ENCODE measurements at places on chromosomes 5 and 9. TPM values are rescaled to one million over a fixed set of nuclear protein-coding genes. Genes with fewer than 3 reads are reported as not detected.

- H3K4me3 ChIP-seq, result no peak overlapping the region
- no peaks in the 10 kb centered on the region for H3K36me3 ChIP-seq
- no peak overlapping the region for H3K27ac ChIP-seq
- DNase-seq, result no peak
Observed at GRCh38 chr9:99814359-99814758, 7.3 kb upstream of the NR4A3 start.

DNA sequence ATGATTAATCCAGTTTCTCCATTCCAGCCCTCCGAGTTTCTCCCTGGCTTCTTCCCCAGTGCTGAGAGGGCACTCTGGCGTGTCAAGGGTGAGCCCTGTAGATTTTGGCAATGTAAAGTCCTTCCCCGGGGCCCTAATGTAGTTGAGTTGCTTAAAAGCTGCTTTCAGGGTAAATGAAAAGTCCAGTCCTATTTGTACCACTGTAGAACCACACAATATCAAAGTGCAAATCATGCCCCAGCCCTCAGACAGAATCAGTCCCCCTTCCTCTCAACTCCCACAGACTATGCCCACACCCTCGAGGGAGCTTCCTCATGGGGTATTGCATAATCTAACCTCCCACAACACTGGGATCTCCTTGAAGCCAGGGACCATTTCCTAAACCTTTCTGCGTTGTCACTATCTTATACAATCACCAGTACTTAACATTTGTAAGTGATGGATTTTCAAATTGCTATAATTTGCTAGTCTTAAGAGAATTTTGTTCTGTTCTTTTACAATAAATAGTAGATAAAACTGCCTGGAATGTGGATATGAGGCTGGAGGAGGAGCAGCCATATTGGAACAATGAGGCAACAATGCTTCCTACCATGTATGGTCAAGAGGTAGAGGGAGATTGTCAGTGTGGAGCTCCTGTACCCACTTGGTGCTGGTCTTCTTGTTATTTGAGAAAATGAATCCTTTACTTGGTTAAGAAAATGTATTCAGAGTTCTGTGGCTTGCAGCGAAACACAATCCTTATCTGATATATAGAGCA, 34.4 kb downstream of the ZNF366 start:
- no peaks in the 10 kb centered on the region for H3K36me3 ChIP-seq
- no peaks in the 10 kb centered on the region for H3K4me1 ChIP-seq
- H3K27ac ChIP-seq, result no peak overlapping the region
- no peaks in the 10 kb centered on the region for H3K27me3 ChIP-seq
- H3K4me3 ChIP-seq, result no peak overlapping the region
- no peak for DNase-seq

- DNase-seq, result no peak
- H3K27me3 ChIP-seq, result peaks cover 6% of the 10 kb centered on the region
- H3K27ac ChIP-seq, result peak overlapping the region; percentile 80
- H3K4me3 ChIP-seq, result no peak overlapping the region
- H3K4me1 ChIP-seq, result no peaks in the 10 kb centered on the region
- no peaks in the 10 kb centered on the region for H3K36me3 ChIP-seq
Observed at GRCh38 chr5:180130291-180130869, 58.8 kb upstream of the RNF130 start.

GRCh38 chr5:80933036-80933435, 27.1 kb upstream of the RASGRF2 start:
- H3K27me3 ChIP-seq, result no peaks in the 10 kb centered on the region
- H3K4me3 ChIP-seq, result no peak overlapping the region
- H3K36me3 ChIP-seq, result no peaks in the 10 kb centered on the region
- no peak for DNase-seq
- H3K27ac ChIP-seq, result no peak overlapping the region

DNA sequence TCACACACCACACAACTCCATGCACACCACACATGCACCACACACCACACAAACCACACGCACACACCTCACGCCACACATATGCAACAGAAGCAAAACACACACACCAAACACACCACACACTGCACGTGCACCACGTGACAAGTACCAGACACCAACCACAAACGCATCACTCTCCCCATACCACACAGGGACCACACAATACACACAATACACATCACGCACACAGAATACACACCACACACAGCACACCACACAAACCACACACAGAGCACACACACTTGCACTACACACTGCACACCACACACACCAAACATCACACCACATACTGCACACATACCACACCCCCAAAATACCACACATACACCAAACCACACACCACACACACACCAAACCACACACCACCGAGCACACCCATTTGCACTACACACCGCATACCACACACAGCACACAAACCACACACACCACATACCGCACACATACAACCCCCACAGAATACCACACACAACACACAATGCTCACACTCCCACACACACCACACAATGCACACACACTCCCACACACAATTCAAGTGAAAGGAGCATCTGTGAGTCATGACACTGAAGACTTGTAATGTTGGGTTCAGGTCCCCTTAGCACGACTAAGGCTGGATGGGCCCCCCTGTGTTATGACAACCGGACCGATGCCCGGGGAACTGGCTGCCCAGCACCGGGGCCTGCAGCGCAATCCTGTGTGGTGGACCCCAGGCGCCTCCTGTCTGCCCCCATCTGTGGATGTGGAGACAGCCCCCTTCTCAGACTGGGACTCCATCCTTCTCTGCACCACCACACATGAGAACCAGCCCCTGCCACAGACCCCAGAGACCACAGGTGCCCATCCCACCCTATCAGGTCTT, 6.0 kb upstream of the ZDHHC11 start:
- H3K4me1 ChIP-seq, result no peaks in the 10 kb centered on the region
- H3K4me3 ChIP-seq, result no peak overlapping the region
- no peaks in the 10 kb centered on the region for H3K36me3 ChIP-seq
- no peak for DNase-seq
- H3K27ac ChIP-seq, result no peak overlapping the region

DNA sequence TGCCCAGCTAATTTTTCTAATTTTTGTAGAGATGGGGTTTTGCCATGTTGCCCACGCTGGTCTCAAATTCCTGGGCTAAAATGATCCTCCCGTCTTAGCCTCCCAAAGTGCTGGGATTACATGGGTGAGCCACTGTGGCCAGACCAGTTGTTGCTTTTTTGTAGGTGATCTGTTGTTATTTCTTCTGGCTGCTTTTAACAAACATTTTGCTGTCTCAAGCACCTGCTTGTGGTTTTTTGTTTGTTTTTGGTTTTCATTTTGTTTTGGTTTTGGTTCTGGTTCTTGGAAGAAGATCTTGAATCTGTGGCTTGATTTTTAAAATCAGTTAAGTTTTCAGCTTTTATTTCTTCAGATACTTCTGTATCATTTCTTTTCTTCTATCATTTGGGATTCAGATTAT, 21.1 kb downstream of the ERCC6L2 start:
- no peak for DNase-seq
- H3K27ac ChIP-seq, result no peak overlapping the region
- H3K36me3 ChIP-seq, result no peaks in the 10 kb centered on the region

The SLC6A18 gene
- total RNA-seq, result not detected

- H3K4me3 ChIP-seq, result peak overlapping the region; percentile 92
- H3K36me3 ChIP-seq, result no peaks in the 10 kb centered on the region
- no peaks in the 10 kb centered on the region for H3K27me3 ChIP-seq
- H3K4me1 ChIP-seq, result peaks cover 84% of the 10 kb centered on the region
- DNase-seq, result peak; percentile 67
- peak overlapping the region; percentile 99 for H3K27ac ChIP-seq
Observed at GRCh38 chr9:127568971-127569885, 42.8 kb upstream of the STXBP1 start.

The C5orf52 gene
- not detected for total RNA-seq

DNA sequence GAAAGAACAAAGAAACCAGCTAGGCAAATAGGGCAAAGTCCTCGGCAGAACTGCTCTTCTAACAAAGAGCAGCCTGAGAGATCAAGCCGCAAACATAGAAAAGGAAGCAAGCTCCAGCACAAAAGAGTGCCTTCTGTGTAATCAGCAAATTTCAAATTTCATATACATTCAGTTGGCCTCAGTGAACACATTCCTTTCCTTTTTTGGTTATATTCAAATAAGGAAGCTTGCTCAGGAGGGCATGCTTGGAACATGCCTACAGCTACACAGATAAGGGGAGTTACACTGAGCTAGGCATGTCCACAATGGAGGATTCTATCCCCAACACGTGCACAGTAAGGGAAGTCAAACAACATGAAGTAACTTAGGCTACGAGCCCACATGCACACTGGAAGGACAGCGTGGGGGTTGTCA, 23.4 kb downstream of the IL33 start:
- H3K27ac ChIP-seq, result no peak overlapping the region
- DNase-seq, result no peak
- H3K36me3 ChIP-seq, result no peaks in the 10 kb centered on the region
- no peak overlapping the region for H3K4me3 ChIP-seq
- no peaks in the 10 kb centered on the region for H3K4me1 ChIP-seq
- no peaks in the 10 kb centered on the region for H3K27me3 ChIP-seq

The SURF1 gene
- total RNA-seq, result 43.3 TPM

The SELENOP gene
- total RNA-seq, result 808 TPM

The PCSK5 gene
- 32.7 TPM for total RNA-seq

DNA sequence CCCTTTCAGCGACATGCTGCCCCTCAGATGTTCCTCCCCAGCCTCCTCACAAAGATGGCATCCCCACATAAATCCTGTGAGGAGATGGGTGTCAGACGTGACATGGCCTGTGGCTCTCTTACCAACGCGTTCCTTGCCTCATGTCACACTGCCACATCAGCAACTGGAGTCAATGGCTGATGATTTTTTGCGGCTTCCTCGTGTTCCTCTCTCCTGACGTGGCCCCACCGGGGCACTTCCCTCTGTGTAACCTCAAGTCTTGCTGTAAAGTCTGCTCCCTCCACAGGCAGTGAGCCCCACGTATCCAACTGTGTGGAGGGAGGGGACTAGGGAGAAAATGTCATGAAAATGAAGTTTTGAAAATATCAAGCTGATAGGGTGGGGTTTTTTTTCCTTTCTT, 53.2 kb upstream of the SHISAL2B start:
- no peaks in the 10 kb centered on the region for H3K4me1 ChIP-seq
- H3K4me3 ChIP-seq, result no peak overlapping the region
- H3K27me3 ChIP-seq, result no peaks in the 10 kb centered on the region

The TOR1A gene
- 55.2 TPM for total RNA-seq

The C9orf50 gene
- total RNA-seq, result 1.6 TPM

DNA sequence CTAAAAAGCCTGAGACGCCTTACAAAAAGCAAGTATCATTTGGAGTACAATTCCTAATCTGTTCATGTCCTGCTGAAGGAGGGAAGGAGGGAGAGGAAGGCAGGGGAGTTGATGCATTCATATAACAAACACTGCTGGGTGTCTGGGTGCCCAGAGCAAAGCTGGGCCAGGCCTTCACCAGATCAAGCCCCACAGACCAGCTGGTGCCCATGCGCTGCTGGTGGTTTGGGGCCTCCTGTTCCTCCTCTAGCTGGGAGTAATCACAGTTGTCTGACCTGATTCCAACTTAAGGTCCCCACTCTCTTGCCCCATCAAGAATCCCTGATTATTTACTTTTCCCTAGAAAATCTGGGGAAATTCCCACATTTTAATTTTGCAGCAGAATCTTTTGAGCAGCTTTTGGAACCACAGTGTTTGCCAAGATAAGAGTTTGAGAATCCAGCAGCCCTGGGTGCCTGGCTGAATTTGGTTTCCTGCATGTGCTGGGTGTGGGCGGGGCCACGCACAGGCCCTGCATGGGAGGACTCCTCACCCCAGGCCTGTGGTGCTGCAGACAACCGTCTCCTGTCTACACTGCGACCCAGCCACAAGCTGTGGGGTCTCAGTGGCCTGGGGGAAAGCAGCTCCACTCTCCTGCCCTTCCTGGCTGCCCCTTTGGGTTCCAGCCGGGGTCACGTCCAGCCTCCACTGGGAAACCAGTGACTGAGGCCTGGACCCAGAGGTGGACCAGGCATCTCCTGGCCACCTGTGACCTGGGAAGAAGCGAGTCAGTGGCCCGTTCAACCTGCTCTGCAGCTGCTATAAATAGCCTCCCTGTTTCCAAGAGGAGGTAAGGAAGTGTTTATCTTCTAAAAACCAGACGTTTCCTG, 47.5 kb downstream of the NEURL1B start:
- H3K27ac ChIP-seq, result peak overlapping the region; percentile 11
- no peak overlapping the region for H3K4me3 ChIP-seq
- H3K4me1 ChIP-seq, result peaks cover 53% of the 10 kb centered on the region
- no peaks in the 10 kb centered on the region for H3K36me3 ChIP-seq
- H3K27me3 ChIP-seq, result no peaks in the 10 kb centered on the region

GRCh38 chr5:169094586-169095409, 206.1 kb downstream of the SLIT3 start:
- no peaks in the 10 kb centered on the region for H3K27me3 ChIP-seq
- no peak overlapping the region for H3K27ac ChIP-seq
- H3K4me3 ChIP-seq, result no peak overlapping the region
- no peak for DNase-seq
- H3K4me1 ChIP-seq, result no peaks in the 10 kb centered on the region
- H3K36me3 ChIP-seq, result no peaks in the 10 kb centered on the region

The FAM153A gene
- 6.1 TPM for total RNA-seq

DNA sequence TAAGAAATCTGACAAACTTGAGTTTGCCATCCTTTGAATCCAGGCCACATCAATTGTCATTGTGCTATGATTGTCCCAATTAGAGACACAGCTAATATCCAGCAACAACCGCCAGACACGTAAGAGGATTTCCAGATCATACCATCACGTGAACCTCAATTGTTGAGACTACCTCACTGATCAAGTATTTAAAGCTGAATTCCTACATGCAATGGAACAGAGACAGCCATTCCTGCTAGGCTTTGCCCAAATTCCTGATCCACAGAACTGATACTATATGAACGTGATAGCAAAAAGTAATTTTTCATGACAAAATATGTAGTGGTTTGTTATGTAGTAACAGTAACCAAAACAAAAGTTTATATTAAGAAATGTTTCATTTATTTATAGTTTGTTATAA, 657.7 kb downstream of the PRR16 start:
- no peaks in the 10 kb centered on the region for H3K36me3 ChIP-seq
- H3K27ac ChIP-seq, result no peak overlapping the region
- no peaks in the 10 kb centered on the region for H3K27me3 ChIP-seq
- H3K4me1 ChIP-seq, result no peaks in the 10 kb centered on the region

GRCh38 chr9:21964925-21965385, 29.2 kb downstream of the CDKN2A start:
- no peak for DNase-seq
- no peaks in the 10 kb centered on the region for H3K36me3 ChIP-seq
- H3K27me3 ChIP-seq, result peaks cover 9% of the 10 kb centered on the region
- no peak overlapping the region for H3K27ac ChIP-seq

GRCh38 chr5:140366589-140367255, 6.7 kb downstream of the SLC4A9 start:
- no peak for DNase-seq
- no peak overlapping the region for H3K4me3 ChIP-seq
- H3K27me3 ChIP-seq, result no peaks in the 10 kb centered on the region
- no peaks in the 10 kb centered on the region for H3K36me3 ChIP-seq
- H3K27ac ChIP-seq, result no peak overlapping the region

DNA sequence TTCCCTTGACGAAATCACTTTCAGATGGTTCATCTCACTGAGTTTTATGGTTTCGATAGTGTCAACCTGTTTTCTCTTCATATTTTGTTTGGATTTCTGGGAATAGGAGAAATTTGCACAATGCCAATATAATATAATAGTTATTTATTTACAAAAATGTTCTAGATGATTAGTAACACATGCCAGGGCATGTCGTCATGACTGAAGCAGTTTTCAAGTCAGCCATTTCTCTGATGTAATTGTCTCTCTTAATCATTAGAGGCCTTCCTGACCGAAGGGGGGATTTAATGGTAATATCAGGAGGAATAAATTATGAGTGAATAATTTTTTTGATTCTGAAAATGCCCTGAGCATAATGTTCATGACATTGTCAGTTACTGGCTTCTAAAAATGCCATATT, 246.5 kb upstream of the ATP10B start:
- H3K36me3 ChIP-seq, result no peaks in the 10 kb centered on the region
- DNase-seq, result no peak
- no peaks in the 10 kb centered on the region for H3K27me3 ChIP-seq
- H3K27ac ChIP-seq, result no peak overlapping the region
- no peak overlapping the region for H3K4me3 ChIP-seq
- no peaks in the 10 kb centered on the region for H3K4me1 ChIP-seq

The CSNK1A1 gene
- total RNA-seq, result 174 TPM

The TGFBI gene
- 234 TPM for total RNA-seq
